ENCODE measurements at places on chromosomes 16 and 17.

DNA sequence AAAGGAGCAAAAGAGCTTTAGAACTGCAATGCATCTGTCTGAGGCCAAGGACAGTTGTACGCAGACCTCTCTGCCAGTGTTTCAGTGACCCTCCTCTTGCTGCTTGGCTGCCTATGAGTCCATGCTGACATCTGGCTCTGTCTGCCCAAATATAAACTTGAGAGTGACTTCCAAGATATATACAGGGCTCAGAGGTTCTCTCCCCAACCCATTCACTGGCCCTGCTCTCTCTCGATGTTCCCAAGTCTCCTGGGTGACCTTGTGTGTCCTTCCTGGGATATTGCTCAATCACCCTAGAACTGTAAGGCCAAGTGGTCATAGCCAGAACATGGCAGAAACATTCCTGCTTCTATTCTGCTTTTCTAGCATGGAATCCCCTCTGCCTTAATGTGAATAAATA, 716.3 kb downstream of the WWOX start:
- no peak for DNase-seq

GRCh38 chr17:83145831-83146230, 66.4 kb downstream of the METRNL start:
- DNase-seq = peak; percentile 0

GRCh38 chr16:11258553-11259492, 2.8 kb upstream of the SOCS1 start:
- DNase-seq = peak; percentile 86

DNA sequence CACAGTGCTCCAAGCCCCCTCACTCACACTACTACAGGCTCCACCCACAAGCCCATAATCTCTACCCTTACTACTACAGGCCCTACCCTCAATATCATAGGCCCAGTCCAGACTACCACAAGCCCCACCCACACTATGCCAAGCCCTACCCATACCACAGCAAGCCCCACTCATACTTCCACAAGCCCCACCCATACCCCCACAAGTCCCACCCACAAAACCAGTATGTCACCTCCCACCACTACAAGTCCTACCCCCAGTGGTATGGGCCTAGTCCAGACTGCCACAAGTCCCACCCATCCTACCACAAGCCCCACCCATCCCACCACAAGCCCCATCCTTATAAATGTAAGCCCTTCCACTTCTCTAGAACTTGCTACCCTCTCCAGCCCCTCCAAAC, 13.8 kb downstream of the RIPOR1 start:
- no peak for DNase-seq

DNA sequence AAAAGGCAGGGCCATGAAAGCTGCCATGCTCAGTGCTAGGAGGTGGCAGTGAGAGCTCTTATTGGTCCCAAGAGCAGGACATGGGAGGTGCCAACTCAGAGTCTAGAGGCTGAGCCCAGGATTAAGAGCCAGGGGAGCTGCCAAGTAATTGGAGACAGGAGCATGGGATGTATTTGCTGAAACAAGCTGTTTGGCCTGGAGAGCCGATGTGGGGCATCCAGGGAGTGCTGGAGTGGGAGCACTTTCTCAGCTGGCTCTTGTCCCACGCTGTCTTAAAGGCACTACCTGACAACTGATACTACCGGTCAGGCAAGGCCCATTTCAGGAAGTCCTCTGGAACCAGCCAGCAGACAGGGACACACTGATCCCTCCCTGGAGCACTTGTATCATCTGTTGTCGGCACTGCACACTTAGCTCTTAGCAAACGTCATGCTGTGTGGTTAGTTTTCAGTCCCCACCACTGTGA, 19.3 kb downstream of the ANKFN1 start:
- DNase-seq = peak; percentile 56
